ENCODE measurements at places on chromosomes 7 and 10.

DNA sequence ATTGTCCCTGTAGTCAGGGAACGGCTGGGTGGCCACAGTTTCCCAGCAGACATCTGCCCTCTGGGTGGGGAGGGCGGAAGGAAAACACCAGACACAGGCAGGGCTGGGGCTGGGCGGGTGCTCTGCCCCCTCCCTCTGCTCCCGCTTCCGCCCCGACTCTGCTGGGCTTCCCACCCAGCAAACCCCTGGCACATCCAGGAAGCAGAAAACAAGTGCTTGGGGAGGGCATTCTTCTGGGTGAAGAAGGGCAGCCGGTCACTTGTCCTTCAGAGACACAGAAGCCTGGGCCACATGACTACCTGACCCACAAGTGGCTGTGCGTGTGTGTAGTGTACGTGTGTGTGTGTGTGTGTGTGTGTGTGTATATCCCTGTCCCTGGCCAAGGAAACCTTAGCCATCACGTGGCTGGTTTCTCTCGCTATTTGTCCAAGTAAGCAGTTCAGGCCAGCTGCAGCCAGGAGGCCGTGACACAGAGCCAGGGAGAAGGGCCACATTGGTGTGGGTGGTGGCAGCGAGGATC lies 77.9 kb downstream of the ZMIZ1 start:
- no peak for DNase-seq

- DNase-seq, result no peak
Measured at GRCh38 chr10:79226391-79227245, 120.7 kb upstream of the PPIF start.

DNA sequence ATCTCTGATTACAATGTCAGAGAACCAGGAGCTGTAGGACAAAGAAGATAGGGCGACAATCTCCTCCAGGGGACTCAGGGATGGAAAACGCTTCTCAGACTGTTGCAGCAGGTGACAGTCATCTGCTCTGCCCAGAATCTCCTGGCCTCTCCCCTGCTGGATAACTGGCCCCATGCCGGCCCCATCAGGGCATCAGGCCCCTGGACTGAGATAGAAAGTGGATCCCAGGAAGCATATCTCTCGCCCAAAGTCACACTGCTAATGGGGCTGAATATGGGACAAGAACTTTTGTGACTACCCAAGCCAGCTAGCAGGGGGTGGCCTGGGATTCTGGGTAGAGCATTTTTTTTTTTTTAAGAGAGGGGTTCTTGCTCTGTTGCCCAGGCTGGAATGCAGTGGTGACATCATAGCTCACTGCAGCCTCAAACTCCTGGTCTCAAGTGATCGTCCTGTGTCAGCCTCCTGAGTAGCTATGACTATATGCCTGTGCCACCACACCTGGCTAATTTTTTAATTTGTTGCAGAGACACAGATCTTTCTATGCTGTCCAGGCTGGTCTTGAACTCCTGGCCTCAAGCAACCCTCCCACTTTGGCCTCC lies 20.5 kb upstream of the MLXIPL start:
- no peak for DNase-seq

DNA sequence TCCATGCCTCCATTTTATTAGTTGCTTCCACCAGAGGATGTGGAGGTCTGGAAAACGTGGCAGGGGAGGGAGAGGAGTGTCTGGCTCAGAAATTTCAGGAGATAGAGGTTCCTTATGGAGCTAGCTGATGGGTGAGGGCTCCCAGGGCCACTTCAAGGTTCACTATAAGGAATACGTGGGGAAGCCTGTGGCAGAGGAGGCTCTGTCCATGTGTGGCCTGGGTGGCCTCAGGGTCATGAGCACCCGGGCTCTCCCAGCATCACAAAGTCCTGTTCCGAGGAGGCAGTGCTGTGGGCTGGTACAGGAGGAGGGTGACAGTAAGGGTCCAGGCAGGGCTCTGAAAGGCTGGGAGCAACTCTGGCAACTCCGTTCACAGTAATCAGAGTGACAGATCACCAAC lies 24.6 kb downstream of the ARHGAP22 start:
- DNase-seq, result no peak

DNA sequence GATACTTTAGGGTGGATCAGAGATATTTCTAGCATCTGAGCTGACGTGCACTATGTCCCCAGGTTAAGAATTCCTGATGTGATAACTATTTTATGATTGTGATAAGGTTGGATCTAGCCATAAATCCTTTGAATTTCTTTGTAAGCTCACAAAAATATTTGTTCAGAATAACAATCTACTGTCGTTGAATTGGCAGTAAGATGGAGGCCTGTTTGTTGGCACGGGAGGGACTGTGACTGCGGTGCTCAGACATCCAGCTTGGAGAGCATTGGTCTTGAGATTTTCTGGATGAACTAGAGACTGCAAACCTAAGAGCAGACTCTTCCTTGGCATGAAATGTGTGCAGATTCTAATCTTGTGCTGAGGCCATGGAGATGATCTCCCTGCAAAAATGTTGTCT lies 131.1 kb downstream of the LRRC4 start:
- no peak for DNase-seq

- no peak for DNase-seq
Measured at GRCh38 chr7:151917791-151918509, 38.3 kb upstream of the GALNTL5 start.

DNA sequence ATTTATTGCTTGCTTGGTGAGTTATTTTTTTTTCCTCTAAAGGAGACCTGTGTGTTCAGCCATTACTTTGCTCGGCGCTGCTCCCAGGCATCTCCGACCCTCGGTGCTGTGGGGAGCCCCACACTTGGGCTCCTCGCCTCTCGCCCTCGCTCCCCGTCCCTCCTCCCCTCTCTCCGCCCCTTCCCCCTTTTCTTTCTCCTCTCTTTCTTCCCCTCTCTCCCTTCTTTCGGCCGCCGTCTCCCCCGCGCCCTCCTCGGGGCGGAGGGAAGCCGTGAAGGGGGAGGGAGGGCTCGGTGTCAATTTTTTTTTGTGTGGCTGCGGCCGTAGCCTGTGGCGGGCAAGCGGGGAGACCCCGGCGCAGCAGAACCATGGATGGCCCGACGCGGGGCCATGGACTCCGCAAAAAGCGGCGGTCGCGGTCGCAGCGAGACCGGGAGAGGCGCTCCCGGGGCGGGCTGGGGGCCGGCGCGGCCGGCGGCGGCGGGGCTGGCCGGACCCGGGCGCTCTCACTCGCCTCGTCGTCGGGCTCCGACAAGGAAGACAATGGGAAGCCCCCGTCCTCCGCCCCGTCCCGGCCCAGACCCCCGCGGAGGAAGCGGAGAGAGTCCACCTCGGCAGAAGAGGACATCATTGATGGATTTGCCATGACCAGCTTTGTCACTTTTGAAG lies 1.1 kb downstream of the AUTS2 start:
- DNase-seq, result no peak

- no peak for DNase-seq
Measured at GRCh38 chr10:59631882-59632807, 77.5 kb downstream of the SLC16A9 start.

DNA sequence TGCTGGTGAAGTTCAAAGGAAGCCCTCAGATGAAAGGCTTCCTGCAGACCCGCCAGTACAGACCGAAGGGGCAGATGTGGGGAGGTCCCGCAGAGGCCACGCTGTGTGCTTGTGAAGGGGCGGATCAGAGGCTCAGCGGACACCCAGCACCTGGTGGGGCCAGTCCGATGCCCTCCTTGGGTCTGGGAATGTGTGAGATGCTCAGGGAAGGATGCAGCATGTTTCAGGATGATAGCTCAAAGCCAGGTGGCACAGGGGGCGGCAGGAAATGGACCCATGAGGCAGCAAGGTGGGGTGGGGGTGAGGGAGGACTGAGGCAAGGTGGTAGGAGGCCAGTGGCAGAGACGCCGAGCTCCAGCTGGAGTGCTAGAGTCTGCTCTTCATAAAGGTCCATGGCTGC lies 27.9 kb upstream of the HSPA12A start:
- no peak for DNase-seq

- DNase-seq, result no peak
Measured at GRCh38 chr10:85212526-85212925, 884.1 kb downstream of the CCSER2 start.

- DNase-seq, result no peak
Measured at GRCh38 chr7:142792129-142792528, 21.4 kb downstream of the PRSS2 start.

DNA sequence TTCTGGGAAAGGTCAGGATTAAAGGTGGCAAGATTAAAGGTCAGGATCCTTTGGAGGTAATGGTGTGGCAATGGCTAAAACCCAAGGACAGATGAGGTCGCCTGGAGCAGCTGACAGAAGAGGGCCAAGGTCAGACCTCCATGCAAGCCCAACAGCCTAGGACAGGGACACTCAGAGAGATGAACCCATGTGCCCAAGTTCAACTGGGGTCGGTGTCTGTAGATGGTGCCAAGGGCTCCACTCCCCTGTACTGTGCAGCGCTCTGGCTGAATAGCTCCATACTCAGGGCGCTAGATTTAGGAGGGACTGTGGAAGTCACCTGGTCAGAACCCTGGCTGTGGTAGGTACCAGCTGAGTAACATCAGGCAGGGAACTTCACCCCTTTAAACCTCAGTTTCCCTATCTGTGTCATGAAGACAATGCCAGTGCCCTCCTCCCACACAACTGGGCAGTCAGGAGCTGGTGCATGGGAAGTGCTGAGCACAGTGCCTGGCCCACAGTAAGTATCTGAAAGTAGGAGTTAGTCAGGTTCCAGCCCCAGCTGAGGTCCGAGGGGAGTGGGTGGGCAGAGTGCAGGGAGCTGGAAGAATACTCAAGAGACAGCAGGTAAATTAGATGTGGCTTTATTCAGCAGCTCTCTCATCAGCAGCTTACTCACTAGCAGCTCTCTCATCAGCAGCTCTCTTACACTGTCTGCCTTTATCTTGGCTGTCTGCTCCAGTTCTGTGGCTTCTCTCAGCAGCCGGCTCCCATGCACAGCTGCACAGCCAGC lies 327.1 kb downstream of the GLRX3 start:
- DNase-seq, result no peak

- no peak for DNase-seq
Measured at GRCh38 chr7:128876978-128877755, 14.5 kb downstream of the ATP6V1F start.

DNA sequence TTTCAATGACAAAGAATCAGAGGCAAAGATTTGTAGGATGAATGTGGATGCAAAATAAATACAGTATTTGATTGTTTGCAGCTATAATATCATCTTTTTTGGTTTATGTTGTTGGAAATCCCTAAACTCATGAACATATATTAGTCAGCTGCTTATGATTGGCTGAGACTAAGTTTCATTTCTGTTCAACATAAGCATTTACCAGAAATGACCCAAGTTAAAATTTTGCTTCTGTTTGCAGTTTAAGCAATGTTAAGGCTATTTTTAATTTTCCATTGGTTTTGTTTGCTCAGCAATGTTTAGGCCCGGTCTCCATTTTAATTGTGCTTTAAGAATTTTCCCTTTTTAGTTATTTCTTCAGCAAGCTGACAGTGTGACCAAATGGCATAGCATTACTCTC lies 22.0 kb downstream of the GIMAP6 start:
- no peak for DNase-seq

DNA sequence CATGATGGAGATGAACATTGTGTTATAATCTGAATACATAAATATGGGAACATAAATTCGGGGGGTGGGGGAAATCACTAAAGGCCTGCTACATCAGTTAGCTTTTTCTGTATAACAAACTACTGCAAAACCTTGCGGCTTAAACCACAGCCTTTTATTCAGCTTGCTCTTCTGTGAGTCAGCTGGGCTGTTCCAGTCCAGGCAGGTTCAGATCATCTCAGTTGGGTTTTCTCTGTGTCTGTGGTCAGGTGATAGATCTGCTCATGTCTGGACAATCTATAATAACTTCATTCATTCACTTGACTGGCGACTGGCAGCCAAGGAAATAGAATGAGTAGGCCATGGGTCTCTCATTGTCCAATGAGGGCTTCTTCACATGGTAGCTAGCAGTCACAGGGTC lies 23.5 kb downstream of the HTR7 start:
- DNase-seq, result no peak

DNA sequence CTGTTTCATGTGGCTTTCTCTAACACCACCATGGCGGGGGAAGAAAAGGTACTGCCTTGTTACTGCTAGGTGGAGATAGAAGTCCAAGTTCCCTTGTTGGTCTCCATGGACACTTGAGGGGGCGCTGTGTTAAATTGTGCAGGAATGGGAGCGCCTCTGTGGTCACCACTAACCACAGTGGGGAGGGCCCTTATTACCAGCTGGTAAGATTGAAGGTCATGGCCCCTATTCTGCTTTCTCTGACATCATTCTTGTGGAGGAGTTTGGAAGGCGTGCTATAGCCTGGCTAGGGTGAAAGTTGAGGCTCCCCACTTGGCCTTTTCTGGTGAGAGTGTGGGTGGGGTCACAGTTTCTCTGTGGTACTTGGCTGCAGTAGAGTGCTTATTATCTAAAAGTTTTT lies 14.9 kb upstream of the MXI1 start:
- DNase-seq, result no peak

DNA sequence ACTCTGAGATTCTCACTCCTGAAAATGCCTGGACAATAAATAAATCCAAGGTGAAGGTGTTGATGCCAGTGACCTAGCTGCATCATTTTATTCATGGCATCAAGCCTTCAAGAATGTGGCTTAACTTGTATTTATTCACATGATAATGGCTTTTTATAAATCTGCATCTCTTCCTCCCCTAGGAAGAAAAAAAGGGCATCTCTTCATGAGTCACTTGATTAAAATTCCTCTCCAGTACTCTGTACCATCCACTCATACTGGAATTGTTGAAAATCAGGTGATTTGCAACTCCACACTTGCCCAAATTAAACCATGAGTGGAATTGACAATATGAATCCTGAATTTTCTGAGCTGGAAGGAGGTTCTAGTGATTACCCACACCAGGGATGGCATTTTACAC lies 30.2 kb downstream of the PTPRE start:
- no peak for DNase-seq

DNA sequence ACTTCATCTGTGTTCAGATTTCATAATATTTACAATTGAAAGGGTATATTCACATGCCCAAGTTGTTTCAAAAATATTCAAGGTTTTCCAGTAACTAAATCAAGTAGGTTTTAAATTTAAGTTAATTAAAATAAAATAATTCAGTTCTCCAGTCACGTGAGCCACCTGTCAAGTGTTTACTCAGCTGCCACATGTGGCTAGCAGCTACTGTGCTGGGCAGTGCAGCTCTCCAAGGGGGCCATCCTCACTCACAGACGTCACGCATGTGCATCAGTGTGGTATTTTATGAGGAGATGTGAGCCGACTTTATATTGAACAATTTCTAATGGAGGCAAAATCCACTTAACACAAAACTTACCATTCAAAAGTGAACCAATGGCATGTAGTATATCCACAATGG lies 69.7 kb upstream of the CAMK2B start:
- DNase-seq, result no peak

DNA sequence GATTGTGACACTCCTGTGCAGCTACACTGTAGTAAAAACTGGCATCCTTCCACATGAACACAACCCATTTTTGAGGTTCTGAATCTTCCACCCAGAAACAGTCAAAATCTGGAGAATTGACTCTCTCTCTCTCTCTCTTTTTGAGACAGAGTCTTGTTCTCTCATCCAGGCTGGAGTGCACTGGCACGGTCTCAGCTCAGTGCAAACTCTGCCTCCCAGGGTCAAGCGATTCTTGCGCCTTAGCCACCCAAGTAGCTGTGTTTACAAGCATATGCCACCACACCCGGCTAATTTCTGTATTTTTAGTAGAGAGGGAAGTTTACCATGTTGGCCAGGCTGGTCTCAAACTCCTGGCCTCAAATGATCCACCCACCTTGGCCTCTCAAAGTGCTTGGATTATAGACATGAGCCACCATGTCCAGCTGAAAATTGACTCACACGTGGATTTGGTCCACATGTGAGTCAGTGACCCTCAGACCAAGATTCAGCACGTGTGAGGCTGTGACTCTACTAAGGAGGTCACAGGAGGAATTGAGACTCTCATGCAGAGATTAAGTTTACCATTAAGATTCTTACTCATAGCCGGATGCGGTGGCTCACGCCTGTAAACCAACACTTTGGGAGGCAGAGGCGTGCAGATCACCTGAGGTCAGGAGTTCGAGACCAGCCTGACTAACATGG lies 12.1 kb upstream of the ZNF107 start:
- no peak for DNase-seq

Data from stimulated activated CD4-positive, alpha-beta T cell treated with anti-CD3 and anti-CD28 coated beads, Interleukin-4, amount 100 ng/mL, for 24 hours (primary cell).